ENCODE measurements at places on chromosomes 7 and 10. TPM values are rescaled to one million over a fixed set of nuclear protein-coding genes. Genes with fewer than 3 reads are reported as not detected.

The STOX1 gene
- total RNA-seq: 1.6 TPM

The ZC3HAV1 gene
- total RNA-seq: 9.0 TPM

The KCP gene
- total RNA-seq: 0.43 TPM

The TDRD1 gene
- total RNA-seq: 0.34 TPM

The CYP26C1 gene
- 0.09 TPM for total RNA-seq

DNA sequence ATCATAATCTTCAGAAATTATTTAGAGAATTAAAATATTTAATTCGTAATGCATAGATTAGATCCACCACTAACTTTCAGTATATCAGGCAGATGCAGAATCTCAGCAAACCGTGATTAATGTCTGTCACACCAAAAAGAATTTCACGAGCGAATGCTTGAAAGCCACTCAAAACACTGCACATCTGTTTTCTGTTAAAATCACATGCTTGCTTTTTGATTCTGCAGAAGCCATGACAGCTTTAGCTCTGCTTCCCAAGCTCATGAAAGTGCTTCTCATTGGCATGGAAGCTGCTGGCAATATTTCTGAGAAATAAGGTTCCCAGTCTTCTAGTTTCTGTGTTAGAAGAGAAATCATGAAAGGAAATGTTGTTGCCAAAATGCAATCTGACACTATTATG is 837.8 kb upstream of the LRRN3 start:
- DNase-seq: no peak
- no peaks in the 10 kb centered on the region for H3K4me1 ChIP-seq
- no peaks in the 10 kb centered on the region for H3K27me3 ChIP-seq

- no peaks in the 10 kb centered on the region for H3K27me3 ChIP-seq
- no peak overlapping the region for H3K4me3 ChIP-seq
- no peaks in the 10 kb centered on the region for H3K36me3 ChIP-seq
- H3K4me1 ChIP-seq: no peaks in the 10 kb centered on the region
- DNase-seq: no peak
Observed at GRCh38 chr10:63346015-63346441, 119.7 kb downstream of the JMJD1C start.

GRCh38 chr7:130363026-130363847 is 17.1 kb upstream of the CPA1 start:
- peak overlapping the region; percentile 3 for H3K27ac ChIP-seq
- peaks cover 21% of the 10 kb centered on the region for H3K4me1 ChIP-seq
- DNase-seq: no peak
- H3K27me3 ChIP-seq: no peaks in the 10 kb centered on the region
- H3K36me3 ChIP-seq: no peaks in the 10 kb centered on the region

GRCh38 chr7:151736403-151736909 is 140.5 kb downstream of the PRKAG2 start:
- H3K4me1 ChIP-seq: no peaks in the 10 kb centered on the region
- H3K4me3 ChIP-seq: no peak overlapping the region
- DNase-seq: peak; percentile 51
- no peaks in the 10 kb centered on the region for H3K36me3 ChIP-seq

DNA sequence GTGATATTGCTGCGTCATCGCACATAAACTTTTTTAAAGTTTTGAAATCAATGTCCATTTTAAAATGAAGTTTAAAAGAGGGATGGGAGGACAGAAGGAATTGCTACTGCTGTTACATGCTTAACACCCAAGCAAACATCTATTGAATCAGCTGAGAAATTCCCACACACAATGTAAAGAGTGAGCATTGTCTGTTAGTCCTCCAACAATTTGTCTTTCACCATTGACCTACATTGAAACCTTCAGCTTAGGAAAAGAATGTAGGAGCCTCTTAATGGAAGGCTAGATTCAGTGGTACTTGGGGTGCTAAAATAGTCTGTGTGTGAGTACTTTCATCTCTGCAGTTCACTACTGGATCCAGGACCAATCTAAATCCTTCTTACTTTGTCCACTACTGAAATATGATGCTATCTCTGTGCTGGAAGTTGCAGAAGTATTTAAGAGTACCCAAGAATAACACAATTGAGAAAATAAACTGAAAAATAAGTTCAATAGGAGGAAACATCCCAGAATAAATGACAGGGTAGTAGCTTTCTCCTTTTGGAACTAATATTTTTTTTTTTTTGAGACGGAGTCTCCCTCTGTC is 23.8 kb upstream of the FBXW4 start:
- DNase-seq: no peak
- no peaks in the 10 kb centered on the region for H3K4me1 ChIP-seq
- H3K36me3 ChIP-seq: no peaks in the 10 kb centered on the region
- H3K27me3 ChIP-seq: no peaks in the 10 kb centered on the region

DNA sequence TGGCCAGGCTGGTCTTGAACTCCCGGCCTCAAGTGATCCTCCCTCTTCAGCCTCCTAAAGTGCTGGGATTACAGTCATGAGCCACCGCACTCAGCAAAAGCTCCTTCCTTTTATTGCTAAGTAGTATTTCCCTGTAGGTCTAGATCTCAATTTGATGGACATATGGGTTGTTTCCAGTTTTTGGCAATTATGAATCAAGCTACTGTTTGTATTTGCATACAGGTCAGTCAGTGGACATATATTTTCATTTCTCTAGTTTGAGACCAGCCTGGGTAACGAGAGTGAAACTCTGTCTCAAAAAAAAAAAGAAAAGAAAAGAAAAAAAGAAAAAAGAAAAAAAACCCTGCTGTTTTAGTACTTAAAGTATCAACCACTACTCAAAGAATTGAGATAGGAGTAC is 6.4 kb upstream of the PRKRIP1 start:
- H3K27ac ChIP-seq: no peak overlapping the region
- no peaks in the 10 kb centered on the region for H3K27me3 ChIP-seq
- H3K36me3 ChIP-seq: no peaks in the 10 kb centered on the region

GRCh38 chr10:102121739-102122372 is 1.7 kb upstream of the LDB1 start:
- H3K4me1 ChIP-seq: peaks cover 15% of the 10 kb centered on the region
- peak overlapping the region; percentile 19 for H3K27ac ChIP-seq
- H3K27me3 ChIP-seq: no peaks in the 10 kb centered on the region

DNA sequence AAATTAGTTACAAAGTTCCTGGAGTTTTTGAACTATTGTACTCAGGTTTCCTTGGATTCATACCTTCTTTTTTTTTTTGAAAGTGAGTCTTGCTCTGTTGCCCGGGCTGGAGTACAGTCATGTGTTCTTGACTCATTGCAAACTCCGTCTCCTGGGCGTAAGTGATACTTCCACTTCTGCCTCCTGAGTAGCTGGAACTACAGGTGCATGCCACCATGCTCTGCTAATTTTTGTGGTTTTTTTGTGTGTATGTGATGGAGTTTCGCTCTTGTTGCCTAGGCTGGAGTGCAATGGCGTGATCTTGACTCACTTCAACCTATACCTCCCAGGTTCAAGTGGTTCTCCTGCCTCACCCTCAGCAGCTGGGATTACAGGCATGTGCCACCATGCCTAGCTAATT is 22.3 kb downstream of the MCM10 start:
- no peaks in the 10 kb centered on the region for H3K27me3 ChIP-seq
- no peak overlapping the region for H3K27ac ChIP-seq
- no peak for DNase-seq
- H3K4me3 ChIP-seq: no peak overlapping the region
- no peaks in the 10 kb centered on the region for H3K4me1 ChIP-seq

DNA sequence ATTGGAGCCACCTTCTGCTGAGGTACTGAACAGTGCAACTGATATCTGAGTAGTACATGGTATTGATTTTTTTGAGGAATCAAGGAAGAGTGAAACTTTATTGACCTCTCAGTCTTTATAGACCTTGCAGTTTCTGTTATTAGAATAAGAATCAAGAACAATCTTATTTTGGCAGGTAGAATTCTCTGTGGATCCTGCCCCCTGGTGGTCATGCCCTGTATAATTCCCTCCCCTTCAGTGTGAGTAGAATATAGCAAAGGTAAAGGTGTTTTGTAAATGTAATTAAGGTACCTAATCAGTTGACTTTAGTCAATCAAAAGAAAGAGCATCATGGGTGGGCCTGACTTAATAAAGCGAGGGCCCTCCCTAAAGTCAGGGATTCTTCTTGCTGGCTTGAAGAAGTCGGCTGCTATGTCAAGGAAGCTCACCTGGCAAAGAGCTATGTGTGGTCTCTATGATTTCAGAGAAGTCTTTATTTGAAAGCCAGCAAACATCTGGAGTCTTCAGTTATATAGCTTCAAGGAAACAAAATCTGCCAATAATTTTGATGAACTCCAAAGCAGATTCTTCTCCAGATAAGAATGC is 142.8 kb downstream of the LSM5 start:
- no peaks in the 10 kb centered on the region for H3K36me3 ChIP-seq
- no peaks in the 10 kb centered on the region for H3K4me1 ChIP-seq
- DNase-seq: no peak
- H3K27me3 ChIP-seq: no peaks in the 10 kb centered on the region
